ENCODE measurements at places on chromosomes 13 and 19.

DNA sequence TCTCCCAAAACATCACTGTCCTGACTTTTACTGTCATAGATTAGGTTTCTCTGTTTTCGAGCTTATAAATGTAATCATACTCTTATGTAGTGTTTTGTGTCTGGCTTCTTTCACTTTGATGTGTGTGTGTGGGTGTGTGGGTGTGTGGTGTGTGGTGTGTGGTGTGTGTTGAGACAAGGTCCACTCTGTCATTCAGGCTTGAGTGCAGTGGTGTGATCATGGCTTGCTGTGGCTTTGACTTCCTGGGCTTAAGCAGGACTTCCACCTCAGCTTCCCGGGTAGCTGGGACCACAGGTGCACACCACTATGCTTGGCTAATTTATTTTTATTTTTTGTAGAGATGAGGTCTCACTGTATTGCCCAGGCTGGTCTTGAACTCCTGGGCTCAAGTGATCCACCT, 59.6 kb downstream of the PDS5B start:
- no peak for DNase-seq

DNA sequence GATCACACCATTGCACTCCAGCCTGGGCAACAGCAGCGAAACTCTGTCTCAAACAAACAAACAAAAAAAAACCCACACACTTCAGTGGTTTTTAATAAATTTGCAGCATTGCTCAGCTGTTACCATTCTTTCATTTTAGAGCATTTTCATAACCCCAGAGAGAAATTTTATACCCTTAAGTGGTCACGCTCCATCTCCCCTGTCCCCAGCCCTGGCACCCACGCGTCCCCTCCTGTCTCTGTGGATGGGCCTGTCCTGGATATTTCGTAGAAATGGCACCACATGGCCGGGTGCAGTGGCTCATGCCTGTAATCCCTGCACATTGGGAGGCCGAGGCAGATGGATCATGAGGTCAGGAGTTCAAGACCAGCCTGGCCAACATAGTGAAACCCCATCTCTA, 7.8 kb downstream of the THOP1 start:
- no peak for DNase-seq

DNA sequence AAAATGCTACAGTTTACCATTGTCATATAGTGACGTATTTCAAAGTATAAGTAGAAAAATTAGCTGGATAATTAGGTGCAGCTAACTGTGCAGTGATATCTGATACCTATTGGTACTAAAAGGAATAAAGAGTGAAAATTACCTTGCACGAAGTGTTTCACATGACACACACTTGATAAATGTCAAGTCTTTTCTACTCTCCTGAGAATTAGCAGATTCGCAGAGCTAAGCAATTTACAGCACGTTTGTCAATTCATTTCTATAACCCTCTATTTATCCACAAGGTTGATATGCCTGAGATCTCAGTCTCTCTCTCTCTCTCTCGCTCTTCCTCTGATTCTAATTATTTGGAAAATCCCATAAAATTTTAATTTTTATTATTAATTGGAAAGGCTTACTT, 1109.0 kb downstream of the EFNB2 start:
- DNase-seq = no peak

- no peak for DNase-seq
Observed at GRCh38 chr13:63184693-63185092, 1769.0 kb upstream of the PCDH20 start.

DNA sequence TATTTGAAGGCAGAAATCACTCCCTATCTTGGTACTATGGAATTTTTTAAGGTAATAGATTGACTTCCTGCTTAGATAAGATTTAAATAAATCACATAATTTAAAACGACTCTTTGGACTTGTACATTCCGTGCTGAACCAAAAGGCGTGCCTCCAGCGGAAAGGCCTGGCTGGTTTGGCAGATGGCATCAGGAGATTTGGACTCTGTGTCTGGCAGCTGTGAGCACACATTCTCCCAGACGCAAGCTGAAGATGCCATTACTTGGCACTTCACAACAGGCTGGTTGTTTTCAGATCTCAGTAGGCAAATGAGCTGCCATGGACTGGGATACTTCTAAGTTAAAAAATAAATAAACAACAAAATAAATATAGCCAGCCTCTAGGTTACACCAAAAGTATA, 104.5 kb upstream of the SLC15A1 start:
- no peak for DNase-seq

GRCh38 chr13:101264931-101265330, 151.4 kb downstream of the NALCN start:
- no peak for DNase-seq

DNA sequence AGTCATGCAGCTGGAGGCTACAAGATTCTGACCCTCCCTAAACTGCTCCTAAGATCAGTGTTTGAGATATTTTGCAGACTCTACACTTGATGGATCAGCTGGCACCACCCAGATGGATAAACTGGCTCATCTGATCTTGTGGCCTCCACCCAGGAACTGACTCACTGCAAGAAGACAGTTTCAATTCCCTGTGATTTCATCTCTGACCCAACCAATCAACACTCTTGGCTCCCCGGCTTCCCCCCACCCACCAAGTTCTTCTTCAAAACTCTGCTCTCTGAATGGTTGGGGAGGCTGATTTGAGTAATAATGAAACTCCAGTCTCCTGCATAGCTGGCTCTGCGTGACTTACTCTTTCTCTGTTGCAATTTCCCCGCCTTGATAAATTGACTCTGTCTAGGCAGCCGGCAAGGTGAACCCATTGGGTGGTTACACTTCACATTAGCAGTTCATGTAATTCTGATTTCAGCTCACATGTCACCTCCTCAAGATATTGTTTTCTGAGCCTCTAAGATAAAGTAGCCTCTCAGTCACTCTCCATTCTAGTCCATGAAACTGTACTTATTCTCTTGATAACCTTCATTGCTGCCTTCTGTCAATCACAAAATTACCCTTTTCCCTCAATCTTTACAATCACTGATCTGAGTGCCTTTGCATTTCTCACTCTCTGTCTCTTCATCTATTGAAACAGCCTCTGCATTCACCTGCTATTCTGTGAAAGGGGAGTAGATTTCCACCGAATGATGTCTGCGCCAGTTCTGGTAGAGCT, 9.9 kb upstream of the FPR3 start:
- DNase-seq = peak; percentile 82

GRCh38 chr19:4414800-4415321, 12.4 kb downstream of the CHAF1A start:
- DNase-seq = no peak

- DNase-seq = no peak
Observed at GRCh38 chr13:31374682-31375081, 174.9 kb downstream of the B3GLCT start.

DNA sequence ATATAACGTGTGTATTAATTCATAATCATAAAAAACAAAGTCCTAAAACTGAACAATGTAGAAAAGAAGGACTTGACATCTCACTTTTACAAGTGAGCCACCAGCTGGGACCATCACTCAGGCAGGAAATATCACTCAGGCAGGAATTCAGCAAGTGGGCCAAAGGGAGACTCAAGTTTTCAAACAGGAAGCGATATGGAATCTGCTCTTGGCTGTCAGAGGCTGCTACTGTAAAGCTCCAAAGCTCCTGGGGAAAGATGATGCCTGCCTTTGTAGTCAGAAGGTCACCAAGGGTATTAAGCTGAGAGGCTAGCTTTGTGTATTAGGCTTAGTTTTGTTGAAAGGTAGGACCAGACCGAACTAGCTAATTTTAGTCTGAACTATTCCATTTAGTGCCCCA, 5.5 kb upstream of the AKAP11 start:
- no peak for DNase-seq

- DNase-seq = no peak
Observed at GRCh38 chr19:9615844-9616243, 5.2 kb downstream of the ZNF561 start.

DNA sequence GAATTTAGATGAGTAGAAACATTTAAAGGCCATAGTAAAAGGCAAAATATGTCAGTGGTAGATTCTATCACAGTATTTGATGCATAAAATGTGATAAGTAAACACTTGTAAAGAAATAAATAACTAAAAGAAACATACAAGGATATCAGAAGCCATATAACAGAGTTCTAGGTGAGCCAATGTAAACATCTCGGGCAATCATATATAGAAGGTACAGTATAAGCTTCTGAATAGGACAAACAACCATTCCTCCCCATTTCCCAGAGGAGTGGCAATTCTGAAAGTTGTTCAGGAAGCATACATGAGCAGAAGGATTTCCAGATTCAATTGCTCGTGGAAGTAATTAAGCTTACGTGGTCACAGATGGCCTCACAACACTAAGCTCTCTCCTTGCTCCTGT, 267.3 kb downstream of the LHFPL6 start:
- DNase-seq = no peak
